IPS DF 19.7 (cell line): ENCODE measurements at places on chromosomes 2 and 18.

DNA sequence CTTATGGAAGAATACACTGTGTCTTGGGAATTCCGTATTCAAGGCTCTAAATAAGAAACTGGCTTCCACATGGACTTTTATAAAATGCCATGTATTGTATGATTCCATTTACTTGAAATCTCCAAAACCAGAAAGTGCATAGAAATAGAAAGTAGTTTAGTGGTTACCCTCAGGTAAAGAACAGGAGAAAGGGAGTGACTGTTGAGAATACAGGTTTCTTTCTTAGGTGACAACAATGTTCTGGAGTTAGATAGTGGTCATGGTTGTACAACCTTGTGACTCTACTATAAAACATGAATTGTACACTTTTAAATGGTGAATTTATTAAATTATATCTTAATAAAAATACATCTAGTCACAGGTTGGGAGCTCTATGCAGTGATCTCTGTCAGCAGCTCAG is 481.8 kb downstream of the SPAG16 start:
- no peak for DNase-seq

DNA sequence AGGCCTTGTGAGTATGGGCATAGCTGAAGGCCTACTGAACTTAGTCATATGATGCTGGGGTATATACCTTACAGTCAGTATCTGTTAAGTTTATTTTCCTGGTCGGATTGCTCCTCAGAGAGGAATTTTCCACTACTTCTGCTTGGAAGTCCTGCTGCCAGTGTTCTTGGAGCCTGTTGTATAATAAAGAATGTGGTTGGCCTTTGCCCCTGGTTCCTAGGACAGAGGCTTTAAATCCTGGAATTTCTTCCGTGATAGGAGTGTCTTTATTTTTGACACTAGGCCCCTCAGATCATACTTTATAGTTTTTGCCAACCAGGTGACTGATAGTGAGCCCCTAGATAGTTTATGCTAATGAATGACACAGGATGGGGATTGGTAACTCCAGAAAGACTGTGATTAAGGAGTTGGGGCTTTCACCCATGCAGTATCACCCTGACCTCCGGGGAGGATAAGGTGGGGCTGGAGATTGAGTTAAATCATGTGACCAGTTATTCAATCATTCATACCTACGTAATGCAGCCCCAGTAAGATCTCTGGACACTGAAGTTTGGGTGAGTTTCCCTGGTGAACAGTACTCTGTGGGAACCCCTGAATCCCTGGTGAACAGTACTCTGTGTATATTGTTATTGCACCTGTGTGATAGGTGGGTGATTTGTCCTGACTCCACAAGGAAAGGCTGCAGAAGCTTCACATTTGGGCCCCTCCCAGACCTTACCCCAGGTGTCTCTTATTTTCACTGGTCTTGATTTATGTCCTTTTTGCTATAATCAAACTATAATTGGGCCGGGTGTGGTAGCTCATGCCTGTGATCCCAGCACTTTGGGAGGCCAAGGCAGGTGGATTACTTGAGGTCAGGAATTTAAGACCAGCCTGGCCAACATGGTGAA is 56.9 kb downstream of the COMMD1 start:
- DNase-seq, result no peak

- DNase-seq, result no peak
These were observed 96.5 kb downstream of the ZNF532 start for GRCh38 chr18:58960946-58961722.

GRCh38 chr2:57205241-57205640 is 841.4 kb upstream of the VRK2 start:
- no peak for DNase-seq

DNA sequence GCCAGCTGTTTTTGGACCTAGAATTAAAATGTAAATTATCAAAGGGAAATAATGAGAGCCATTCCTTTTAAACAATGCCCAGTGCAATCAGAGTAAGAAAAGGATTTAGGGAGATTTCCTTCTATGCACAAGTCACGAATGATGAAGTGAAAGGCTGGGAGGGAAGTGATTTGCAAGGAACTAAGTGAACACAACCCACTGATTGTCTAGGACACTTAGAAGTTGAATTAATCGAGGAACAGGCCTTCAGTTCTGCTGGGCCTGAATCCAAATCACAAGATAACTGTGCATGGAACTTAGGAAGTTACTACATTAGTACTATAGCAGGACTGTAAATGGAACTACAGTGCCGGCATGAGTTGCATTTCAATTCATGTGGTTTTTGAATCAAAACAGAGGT is 17.7 kb downstream of the MAP2 start:
- no peak for DNase-seq

- DNase-seq, result no peak
These were observed 20.1 kb upstream of the ID2 start for GRCh38 chr2:8661736-8662135.

DNA sequence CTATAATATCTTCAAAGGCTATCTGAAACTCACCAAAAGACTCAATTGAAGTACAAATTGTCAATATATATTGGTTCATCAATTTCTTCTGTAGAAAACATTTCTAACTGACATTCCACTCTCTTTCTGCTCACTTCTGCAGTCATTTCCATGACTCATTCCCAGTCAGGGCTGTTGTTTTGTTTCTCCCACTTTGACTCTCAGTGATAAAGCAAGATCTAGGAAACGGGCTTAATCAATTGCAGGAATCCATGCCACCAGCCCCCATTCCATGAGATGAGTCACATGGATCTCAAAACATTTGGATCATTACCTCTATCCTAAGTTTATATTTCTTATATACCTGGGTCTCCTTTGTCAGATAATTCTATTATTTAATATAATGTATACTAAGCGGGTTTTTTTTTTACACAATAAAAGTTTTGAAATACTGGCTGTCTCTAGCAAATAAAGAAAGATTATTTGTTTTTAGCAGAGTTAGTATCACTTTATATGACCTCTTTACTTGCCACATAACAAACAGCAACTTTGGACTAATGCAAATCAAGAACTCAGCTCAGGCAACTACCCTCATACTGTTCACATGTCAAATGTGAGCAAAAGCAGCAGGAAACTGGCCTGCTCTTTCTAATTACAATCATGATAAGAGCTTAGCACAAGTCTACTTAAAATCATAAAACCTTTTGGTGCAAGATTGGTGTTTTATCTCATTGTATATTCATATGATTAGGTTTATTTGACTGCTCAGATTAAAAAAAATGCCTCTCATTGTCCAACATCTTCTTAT is 251.1 kb upstream of the PIK3C3 start:
- DNase-seq, result peak; percentile 7

GRCh38 chr2:128308284-128308731 is 10.4 kb downstream of the HS6ST1 start:
- DNase-seq, result no peak

DNA sequence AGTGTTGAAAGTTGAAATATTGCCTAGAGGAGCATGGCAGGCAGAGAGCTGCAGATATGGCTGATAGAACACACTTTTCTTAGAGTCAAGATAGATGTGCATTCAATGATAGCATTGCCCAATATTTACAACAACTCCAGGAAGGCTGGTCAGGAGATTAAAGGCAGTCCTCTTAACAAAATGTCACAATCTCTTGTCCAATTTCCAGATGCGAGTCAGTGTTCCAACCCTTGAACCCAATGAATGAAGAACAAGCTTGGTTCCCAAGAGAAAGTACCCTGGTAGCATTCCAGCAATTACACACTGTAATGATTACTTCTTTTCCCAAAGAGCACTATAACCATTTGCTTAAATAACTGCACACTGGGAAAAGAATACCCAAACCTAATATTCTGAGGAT is 839.4 kb upstream of the VRK2 start:
- DNase-seq, result no peak

DNA sequence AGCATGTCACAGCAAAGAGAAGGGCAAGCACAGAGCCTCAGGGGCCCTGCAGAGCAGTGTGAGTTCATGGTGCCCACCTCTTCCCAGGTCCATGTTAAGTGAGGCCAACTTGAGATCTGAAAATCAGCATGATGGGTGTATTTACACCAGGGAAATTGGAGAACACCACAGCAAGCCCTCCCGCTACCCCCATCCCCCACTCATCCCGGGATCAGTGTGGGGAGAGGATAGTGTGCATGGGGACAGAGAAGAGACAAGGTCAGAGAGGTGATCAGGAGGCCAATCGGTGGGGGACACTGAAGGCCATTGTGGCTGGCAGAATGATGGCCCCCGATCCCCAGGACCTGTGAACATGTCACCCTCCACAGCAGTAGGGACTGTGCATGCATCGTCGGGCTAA is 54.7 kb downstream of the PTGR3 start:
- DNase-seq, result no peak

DNA sequence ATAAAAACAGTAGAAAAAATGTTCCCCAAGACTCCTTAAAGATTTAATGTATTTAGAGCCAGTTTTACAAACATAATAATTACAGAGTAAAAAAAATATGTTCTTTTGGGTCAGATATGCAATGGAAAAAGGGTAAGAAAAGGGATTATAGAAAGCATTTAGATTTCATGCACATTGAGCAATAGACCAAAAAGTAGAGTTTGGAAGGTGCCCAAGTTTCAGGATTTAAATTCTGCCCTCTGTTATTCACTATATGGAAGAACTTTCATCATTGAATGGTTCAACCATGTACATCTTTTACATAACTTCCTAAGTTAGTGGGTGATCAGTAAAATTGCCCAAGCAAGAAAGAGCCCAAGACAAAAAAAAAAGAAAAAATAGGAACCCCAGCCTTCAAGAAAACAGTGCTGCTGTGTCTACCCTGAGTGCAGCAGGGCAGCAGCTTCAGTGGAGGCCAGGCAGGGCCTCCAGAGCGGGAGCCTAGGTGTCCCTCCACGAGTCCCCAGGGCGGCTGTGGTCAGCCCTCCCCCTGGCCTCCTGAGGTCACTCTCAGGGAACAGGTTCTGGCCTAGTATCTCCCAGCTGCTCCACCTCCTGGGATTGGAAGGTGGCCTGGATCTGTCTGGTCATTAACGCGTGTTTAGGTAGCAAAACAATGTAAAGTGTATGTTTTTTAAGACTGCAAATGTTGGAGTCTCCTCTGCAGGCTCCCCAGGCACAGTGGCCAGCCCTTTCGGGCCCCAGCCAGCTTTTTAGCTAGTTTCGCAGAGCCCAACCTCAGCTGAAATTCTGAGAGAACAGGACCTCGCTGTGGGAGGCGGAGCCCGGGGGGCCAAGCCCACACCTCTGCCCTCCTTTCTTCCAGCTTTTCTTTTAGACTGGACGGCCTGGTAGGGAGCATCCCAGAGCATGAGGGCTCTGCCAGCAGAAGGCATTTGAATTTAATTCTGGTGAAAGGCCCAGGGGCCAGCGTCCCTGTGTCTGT is 77.3 kb downstream of the TEX51 start:
- no peak for DNase-seq

- peak; percentile 50 for DNase-seq
These were observed 17.7 kb downstream of the MPP4 start for GRCh38 chr2:201680743-201681142.

DNA sequence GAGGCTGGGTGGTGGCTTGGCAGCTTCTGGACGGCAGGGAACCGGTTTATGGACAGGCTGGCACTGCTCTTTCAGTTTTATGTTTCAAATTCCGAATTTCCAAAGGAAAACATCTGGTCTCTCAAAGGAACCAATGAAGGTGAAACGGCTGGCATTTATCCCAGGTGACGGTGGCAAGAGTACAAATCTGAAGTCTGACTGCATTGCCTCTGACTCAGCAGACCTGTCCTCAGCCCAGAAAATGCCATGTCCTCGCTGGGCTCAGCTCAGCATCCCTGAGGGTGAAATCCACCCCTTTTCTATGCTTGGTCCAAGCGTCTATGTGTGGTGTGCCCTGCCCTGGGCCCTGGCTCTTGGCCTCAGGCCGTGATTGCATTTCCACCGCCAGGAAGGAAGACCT is 38.1 kb downstream of the NAPG start:
- no peak for DNase-seq

DNA sequence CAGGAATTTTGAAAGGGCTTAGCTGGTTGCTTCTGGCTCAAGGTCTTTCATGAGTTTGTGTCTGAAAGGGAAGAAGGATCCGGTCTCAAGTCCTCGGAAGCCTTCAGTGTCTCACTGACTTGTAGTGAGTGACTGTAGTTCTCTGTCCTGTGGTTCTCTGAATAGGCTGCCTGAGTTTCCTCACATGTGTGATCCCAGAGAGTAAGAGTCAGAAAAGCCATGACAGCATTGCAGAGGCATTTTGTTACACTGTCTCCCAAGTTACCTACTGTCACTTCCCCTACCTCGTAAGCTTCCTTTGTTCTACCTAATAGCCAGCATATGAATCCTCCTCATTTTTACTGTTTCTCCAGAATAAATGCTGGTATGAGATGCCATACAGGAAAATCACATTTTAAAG is 709.1 kb upstream of the CHAC2 start:
- peak; percentile 23 for DNase-seq

- no peak for DNase-seq
These were observed 18.5 kb upstream of the BOD1L2 start for GRCh38 chr18:57128220-57128932.

- DNase-seq, result no peak
These were observed 99.7 kb downstream of the GULP1 start for GRCh38 chr2:188391354-188391753.

- no peak for DNase-seq
These were observed 766 bp downstream of the TMEM17 start for GRCh38 chr2:62505109-62505749.

DNA sequence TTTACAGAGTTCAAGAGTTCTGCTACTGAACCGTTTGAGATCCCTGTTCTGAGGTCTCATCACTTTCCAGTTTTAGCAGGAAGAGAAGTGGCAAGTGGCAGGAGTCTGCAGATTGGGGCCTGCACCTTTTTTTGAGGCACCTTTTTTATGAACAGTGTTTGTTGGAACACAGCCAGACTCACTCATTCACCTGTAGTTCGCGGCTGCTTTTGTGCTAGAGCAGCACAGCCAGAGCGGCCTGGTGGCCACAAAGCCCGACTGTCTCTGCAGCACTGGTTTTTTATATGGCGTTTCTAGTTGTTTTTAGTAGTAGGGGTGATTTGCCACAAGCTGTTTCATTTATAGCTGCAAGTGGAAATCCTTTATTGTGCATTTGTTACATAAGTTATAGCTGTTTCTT is 8.6 kb downstream of the ACP1 start:
- DNase-seq, result no peak

DNA sequence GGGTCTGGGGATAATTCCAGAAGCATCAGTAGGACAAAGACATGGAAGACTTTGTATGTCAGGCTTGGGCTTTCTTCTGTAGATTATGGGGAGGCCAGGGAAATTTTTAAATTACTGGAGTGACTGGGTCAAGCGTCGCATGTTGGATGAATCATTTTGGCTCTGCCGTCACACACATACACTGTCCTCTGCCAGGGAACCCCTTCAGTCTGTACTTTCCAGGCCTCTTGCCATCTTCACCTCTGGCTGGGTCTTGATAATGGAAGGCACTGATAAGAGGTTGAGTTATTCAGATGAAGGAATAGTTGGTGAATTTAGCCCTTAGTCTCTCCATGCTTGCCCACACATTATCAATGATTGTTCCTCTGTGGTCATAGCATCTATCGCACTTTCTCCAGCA is 895.1 kb upstream of the CELF4 start:
- DNase-seq, result no peak

- DNase-seq, result no peak
These were observed 64.1 kb downstream of the CHRNA1 start for GRCh38 chr2:174699993-174700766.
